Upper lobe of right lung (tissue), 1 donor: ENCODE measurements at places on chromosomes 5 and 9. TPM values are rescaled to one million over a fixed set of nuclear protein-coding genes. Genes with fewer than 3 reads are reported as not detected.

- DNase-seq, result no peak
- no peaks in the 10 kb centered on the region for H3K36me3 ChIP-seq
- H3K4me3 ChIP-seq, result no peak overlapping the region
- H3K4me1 ChIP-seq, result no peaks in the 10 kb centered on the region
These were observed 93.1 kb downstream of the JAKMIP2 start for GRCh38 chr5:147689426-147689825.

DNA sequence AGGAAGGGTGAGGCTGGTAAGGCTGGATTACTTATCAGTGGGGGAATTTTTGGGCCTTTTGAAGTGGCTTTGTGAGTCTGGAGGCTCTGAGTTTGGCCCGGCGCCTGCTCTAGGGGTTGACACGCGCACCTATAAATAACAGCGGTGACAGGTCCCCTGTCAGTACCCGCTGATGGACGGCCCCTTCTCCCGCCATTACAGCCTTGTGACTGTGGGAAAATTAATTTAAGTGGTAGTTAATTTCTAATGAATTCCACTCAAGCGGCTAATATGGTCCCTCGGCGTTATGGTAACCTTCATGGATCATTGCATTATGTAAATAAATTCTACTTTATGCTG, 16.5 kb downstream of the MRPL36 start:
- no peaks in the 10 kb centered on the region for H3K4me1 ChIP-seq
- no peak overlapping the region for H3K4me3 ChIP-seq
- H3K36me3 ChIP-seq, result no peaks in the 10 kb centered on the region
- H3K27me3 ChIP-seq, result peaks cover 26% of the 10 kb centered on the region

GRCh38 chr9:21653091-21653490, 149.3 kb upstream of the MTAP start:
- DNase-seq, result no peak
- H3K4me3 ChIP-seq, result no peak overlapping the region
- no peaks in the 10 kb centered on the region for H3K4me1 ChIP-seq
- no peaks in the 10 kb centered on the region for H3K36me3 ChIP-seq
- no peaks in the 10 kb centered on the region for H3K27me3 ChIP-seq
- no peak overlapping the region for H3K27ac ChIP-seq

- peak; percentile 73 for DNase-seq
- H3K4me3 ChIP-seq, result no peak overlapping the region
- H3K4me1 ChIP-seq, result no peaks in the 10 kb centered on the region
- no peaks in the 10 kb centered on the region for H3K36me3 ChIP-seq
- H3K27ac ChIP-seq, result no peak overlapping the region
- H3K27me3 ChIP-seq, result no peaks in the 10 kb centered on the region
These were observed 57.8 kb upstream of the HSPA9 start for GRCh38 chr5:138632900-138633489.

Gene TAF11L8
- not detected for total RNA-seq

GRCh38 chr5:16179936-16180788, 571 bp upstream of the MARCHF11 start:
- H3K4me3 ChIP-seq, result no peak overlapping the region
- no peaks in the 10 kb centered on the region for H3K36me3 ChIP-seq
- no peaks in the 10 kb centered on the region for H3K4me1 ChIP-seq
- DNase-seq, result peak; percentile 56

DNA sequence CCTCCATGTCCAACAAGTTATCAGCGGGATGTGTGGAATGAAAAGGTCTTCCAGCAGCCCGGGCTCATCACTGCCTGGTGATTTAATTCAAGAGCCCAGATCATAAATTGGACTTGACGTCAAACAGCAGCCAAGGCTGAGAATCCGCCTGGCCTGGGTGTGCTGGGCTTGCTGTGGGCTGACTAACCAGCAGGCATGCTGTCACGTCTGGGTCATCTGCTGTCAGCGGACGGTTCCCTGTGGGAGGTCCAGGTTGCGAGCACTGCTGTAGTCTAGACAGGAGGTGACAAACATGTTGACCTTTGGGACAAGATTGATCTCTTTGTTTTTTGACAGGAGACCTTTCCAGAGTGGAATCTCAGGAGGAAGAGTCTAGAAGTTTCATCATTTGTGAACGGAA, 289.7 kb downstream of the OSTF1 start:
- no peaks in the 10 kb centered on the region for H3K36me3 ChIP-seq
- H3K4me3 ChIP-seq, result no peak overlapping the region
- no peak overlapping the region for H3K27ac ChIP-seq
- H3K27me3 ChIP-seq, result no peaks in the 10 kb centered on the region
- H3K4me1 ChIP-seq, result peaks cover 6% of the 10 kb centered on the region
- DNase-seq, result peak; percentile 69

DNA sequence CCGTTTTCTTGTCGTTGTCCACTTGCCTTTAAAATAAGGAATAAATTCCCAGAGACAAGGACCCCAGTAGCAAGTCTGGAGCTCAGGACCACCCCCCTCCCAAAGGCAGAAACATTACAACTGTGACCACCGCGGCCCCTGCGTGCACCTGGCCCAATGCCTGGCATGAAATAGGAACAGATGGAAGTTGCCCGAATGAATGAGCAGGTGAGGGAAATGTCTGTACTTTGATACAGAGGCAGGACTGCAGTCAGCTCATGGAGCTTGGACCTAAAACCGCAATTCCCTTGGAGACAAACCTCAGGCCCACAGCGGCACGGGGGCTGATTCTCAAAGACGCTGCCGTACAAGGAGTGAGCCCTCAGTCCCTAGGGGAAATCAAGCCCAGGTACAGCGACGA, 55.3 kb upstream of the SARDH start:
- H3K27ac ChIP-seq, result no peak overlapping the region
- no peak overlapping the region for H3K4me3 ChIP-seq
- peaks cover 17% of the 10 kb centered on the region for H3K4me1 ChIP-seq
- H3K27me3 ChIP-seq, result no peaks in the 10 kb centered on the region

Gene C9orf50
- total RNA-seq, result not detected

Gene CARD6
- 24.1 TPM for total RNA-seq

- DNase-seq, result no peak
- H3K27me3 ChIP-seq, result no peaks in the 10 kb centered on the region
- no peaks in the 10 kb centered on the region for H3K36me3 ChIP-seq
- H3K27ac ChIP-seq, result no peak overlapping the region
These were observed 259.2 kb downstream of the PDZD2 start for GRCh38 chr5:31898036-31898632.

- H3K36me3 ChIP-seq, result no peaks in the 10 kb centered on the region
- H3K27ac ChIP-seq, result peak overlapping the region; percentile 98
- peaks cover 19% of the 10 kb centered on the region for H3K4me1 ChIP-seq
- H3K4me3 ChIP-seq, result peak overlapping the region; percentile 87
These were observed 746 bp downstream of the CAST start for GRCh38 chr5:96662725-96663518.

Gene CXCL14
- 0.38 TPM for total RNA-seq

GRCh38 chr5:13866792-13867191, 77.7 kb downstream of the DNAH5 start:
- H3K27ac ChIP-seq, result no peak overlapping the region
- H3K36me3 ChIP-seq, result no peaks in the 10 kb centered on the region

DNA sequence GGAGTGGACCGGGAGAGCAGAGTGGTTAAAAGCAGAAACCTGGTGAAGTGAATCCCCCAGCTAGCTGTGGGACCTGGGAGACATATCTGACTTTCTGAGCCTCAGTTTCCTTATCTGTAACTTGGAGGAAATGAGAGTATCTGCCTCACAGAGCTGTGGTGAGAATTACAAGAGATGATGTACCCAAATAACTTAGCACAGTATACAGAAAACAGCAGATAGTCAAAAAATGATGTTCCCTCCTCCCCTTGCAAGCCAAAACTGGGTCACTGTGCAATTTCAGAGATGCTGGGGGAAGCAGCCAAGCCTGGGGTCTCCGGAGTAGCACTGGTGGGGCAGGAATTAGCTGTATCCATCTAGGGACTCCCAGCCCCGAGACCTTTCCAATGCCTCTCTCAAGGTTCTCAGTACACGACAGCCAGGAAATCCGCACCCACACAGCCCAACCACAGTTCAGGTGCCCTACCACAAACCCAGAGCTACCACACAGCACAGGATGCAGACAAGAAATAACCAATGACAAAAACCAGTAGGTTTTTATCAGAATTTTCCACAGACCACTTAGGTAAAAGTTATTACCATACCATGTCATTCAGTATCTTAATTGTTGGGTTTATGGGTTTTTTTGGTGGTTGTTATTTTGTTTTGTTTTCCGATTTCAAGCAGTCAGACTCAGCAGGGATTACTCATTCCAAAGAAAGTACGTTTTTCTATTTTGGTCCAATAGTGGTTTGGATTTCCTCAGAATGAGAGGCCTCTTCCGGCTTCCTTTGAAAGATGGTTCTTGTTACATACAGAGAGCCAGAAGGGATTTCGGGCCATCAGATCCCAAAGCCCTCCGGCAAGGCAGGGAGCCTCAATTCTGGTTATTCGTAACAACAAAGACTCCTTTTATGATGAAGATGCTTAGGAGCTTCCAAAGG, 4.9 kb upstream of the HRH2 start:
- H3K27me3 ChIP-seq, result peaks cover 42% of the 10 kb centered on the region
- no peak overlapping the region for H3K27ac ChIP-seq
- no peak overlapping the region for H3K4me3 ChIP-seq
- no peak for DNase-seq
- H3K4me1 ChIP-seq, result peaks cover 3% of the 10 kb centered on the region

DNA sequence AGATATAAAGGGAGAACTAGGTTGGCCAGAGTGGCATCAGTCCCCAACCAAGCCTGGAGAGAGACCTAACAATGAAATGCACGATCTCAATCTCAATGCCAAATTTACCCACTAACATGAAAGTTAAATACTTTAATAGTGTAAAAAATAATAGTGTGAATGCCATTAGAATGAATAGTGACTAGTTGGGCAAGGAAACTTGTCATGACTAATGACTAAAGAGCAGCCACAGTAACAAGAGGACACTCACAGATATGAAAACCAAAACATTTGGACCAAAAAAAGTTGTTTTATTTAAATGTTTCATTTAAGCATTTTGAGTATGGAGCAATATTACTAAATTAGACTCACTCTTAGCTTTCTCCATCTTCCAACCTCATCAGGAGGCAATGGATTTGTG, 1853.8 kb downstream of the EFNA5 start:
- H3K27ac ChIP-seq, result no peak overlapping the region
- no peaks in the 10 kb centered on the region for H3K36me3 ChIP-seq
- no peaks in the 10 kb centered on the region for H3K4me1 ChIP-seq
- H3K4me3 ChIP-seq, result no peak overlapping the region
- H3K27me3 ChIP-seq, result no peaks in the 10 kb centered on the region
- DNase-seq, result no peak

Gene ANXA2R
- 4.8 TPM for total RNA-seq

DNA sequence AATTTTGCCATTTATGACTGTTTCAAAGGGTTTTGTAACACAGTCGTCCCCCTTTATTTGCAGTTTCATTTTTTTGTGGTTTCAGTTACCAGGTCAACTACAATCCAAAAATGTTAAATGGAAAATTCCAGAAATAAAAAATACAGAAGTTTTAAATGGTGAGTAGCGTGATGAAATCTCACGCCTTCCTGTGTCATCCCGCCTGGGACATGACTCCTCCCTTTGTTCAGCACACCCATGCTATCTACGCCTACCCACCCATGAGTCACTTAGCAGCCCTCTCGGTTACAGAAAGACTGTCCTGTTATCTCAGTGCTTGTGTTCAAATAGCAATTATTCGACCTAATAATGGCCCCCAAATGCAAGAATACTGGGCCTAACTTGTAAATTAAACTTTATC, 765.3 kb upstream of the ADAMTS16 start:
- no peak overlapping the region for H3K4me3 ChIP-seq
- no peaks in the 10 kb centered on the region for H3K27me3 ChIP-seq
- H3K27ac ChIP-seq, result no peak overlapping the region
- H3K4me1 ChIP-seq, result no peaks in the 10 kb centered on the region

- H3K4me1 ChIP-seq, result no peaks in the 10 kb centered on the region
- H3K27ac ChIP-seq, result no peak overlapping the region
- H3K27me3 ChIP-seq, result no peaks in the 10 kb centered on the region
- H3K4me3 ChIP-seq, result no peak overlapping the region
- H3K36me3 ChIP-seq, result no peaks in the 10 kb centered on the region
These were observed 738.2 kb downstream of the BRINP1 start for GRCh38 chr9:118630931-118631595.

DNA sequence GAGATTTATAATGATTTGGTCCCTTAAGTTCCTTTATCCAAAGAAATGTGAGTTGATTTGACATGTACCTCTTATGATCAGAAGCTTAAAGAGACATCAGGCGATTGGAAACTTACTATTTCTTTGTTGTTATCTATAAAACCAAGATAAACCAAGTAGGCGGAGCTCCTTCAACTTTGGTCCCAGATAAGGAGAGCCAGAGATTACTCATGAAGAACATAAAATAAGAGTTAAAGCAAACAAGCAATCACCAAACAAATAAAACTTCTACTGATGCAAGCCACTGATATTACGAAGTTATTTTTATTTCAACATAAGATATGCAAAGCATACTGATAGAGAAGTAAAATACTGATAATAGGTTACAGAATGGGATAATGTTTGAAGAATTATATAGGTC, 141.5 kb upstream of the CDH18 start:
- no peak for DNase-seq
- H3K27me3 ChIP-seq, result no peaks in the 10 kb centered on the region
- H3K4me3 ChIP-seq, result no peak overlapping the region
- H3K4me1 ChIP-seq, result no peaks in the 10 kb centered on the region
- H3K27ac ChIP-seq, result no peak overlapping the region

Gene SARDH
- 6.8 TPM for total RNA-seq

GRCh38 chr5:115818821-115819220, 2.4 kb upstream of the CDO1 start:
- peaks cover 3% of the 10 kb centered on the region for H3K4me1 ChIP-seq
- no peak for DNase-seq
- no peaks in the 10 kb centered on the region for H3K36me3 ChIP-seq
- no peak overlapping the region for H3K27ac ChIP-seq
- H3K27me3 ChIP-seq, result peaks cover 36% of the 10 kb centered on the region

DNA sequence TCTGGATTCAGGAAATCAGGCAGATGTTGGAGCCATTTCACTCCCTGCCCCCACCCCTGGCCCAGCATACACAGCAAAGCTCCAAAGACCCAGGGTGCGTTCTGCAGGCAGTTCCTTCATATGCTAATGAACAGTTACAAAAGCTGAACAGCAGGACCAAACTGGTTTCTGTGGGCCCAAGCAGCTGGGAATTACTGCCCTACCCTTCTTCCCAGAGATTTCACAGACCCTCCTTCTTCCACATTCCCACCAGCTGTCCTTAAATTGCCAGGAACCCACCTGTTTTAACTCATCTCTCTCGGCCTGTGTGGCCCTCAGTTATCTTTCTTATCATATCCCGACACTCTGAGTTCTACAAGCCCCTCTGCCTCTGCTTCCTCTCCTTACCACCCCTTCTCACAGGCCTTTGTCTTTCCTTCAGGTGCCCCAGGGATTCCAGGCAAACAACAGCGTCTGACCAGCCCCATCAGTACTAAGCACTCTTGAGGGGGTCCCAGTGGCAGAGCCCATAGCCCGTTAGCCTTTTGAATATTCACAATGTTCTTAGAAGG, 10.6 kb upstream of the F2RL1 start:
- H3K4me3 ChIP-seq, result no peak overlapping the region
- no peak for DNase-seq
- H3K27me3 ChIP-seq, result no peaks in the 10 kb centered on the region

DNA sequence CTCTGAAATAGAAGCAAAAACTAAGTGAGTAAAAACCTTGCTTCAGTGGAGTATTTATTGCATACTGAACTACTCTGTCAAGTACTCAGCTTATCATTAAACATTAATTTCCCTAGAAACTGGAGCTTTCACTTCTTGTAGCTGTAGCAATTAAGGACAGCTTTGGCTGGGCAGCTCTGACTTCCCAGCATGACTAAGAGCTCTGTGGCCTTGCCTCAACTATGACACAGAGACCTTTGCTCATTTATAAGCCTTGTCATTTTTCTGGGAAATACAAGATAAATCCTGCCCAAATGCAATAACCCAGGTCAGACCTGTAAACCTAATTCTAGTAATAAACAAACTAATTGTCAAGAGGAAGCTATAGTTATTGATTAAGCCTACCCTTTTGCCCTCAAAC, 65.4 kb upstream of the STK32A start:
- H3K4me1 ChIP-seq, result peaks cover 2% of the 10 kb centered on the region
- H3K27me3 ChIP-seq, result no peaks in the 10 kb centered on the region
- no peak overlapping the region for H3K4me3 ChIP-seq
